ENCODE measurements at places on chromosomes 7 and 10.

DNA sequence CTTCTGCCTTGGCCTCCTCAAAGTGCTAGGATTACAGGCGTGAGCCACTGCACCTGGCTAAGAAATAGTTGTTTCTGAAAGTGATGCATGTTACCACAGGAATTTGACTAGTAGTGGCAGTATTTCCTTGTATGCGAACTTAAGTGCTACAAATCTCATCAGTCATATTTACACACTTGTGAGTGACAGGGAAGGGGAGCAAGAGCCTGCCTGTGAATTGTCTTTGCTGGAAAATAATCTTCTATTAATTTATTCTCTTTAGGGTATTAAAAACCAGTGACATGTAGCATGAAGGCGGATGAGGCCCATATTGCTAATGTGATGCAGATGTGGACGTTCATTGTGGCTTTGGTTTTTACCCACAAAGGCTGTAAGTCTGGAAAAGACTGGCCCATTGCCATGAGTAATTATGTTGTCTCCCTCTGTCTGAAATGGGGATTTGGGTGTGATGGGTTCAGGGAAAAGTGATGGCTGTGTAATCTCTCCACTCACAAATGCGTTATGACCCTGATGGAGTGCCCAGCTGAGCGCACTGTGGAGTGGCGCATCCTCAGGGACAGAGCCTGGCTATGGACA, 97.6 kb downstream of the CCNY start:
- DNase-seq, result peak; percentile 42

- peak; percentile 48 for DNase-seq
These were observed 2.9 kb upstream of the MTPN start for GRCh38 chr7:135980012-135980551.

DNA sequence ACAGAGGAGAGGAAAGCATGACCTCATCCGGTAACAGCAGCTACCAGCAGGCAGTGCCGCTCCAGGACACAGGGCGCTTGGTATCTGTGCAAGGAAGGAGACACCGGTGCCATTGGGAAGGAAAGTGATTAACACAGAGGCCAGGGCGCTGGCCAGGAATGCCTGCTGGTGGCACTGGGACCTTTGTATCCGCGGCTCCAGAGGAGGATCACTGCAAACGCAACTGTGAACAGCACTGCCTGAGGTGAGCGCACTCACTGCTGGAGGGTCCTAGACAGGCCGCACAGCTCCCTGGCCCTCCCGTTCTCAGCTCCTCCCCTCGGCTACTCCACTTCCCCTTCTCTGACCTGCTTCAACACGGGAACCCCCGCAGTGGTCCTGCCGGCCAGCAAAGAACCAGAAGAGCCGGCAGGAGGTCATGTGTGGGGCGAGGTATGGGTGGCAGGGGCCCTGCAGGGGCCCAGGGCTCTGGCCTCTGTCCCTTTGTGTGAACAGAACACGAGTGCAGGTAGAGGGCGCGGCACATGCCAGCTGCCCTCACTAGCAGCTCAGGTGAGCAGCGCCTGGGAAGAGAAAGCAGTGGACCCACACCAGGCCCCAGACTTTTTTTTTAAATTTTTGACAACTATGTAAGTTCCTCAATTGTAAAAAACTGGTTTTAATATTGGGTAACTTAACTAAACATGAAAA, 107.6 kb downstream of the VIPR2 start:
- no peak for DNase-seq

GRCh38 chr7:113454597-113455169, 336.3 kb upstream of the SMIM30 start:
- no peak for DNase-seq

DNA sequence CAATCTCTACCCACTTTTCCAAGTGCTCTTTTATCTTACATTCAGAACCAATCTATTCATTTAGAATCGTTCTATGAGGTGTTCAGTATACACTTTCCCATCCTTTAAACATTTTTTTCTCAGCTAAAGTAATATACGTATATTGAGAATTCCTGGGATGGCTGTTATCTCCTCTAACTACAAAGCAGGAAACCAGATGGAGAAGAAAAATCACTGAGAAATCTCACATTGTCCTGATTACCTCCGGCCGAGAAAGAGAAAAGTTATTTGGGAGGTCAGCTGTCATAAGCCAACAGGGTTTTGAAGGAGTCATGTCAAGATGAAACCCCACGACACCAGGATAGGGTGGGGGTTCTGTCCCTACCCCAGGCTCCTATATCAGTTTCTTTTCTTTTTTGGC, 99.2 kb upstream of the KDM7A start:
- no peak for DNase-seq

DNA sequence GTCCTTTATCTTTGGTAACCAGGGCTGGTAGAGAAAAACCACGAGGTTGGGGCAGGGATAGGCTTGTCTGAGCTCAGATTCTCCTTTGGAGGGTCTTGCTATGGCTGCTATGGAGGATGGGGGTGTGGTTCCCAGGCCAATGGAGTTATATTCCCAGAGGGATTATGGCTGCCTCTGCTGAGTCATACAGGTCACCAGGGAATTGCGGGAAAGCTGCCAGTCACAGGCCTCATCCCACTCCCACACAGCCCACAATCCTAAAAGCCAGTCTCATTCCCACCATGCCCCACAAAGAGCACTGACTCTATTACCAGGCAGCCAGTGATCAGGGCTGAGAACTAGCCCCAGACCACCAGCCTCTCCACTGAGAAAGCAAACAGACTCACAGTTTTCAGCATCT, 316.6 kb upstream of the TMEM229A start:
- DNase-seq, result no peak

- DNase-seq, result peak; percentile 37
These were observed 21.3 kb upstream of the ANK3 start for GRCh38 chr10:60410970-60411369.

- DNase-seq, result no peak
These were observed 31.8 kb downstream of the DRGX start for GRCh38 chr10:49364051-49364450.

DNA sequence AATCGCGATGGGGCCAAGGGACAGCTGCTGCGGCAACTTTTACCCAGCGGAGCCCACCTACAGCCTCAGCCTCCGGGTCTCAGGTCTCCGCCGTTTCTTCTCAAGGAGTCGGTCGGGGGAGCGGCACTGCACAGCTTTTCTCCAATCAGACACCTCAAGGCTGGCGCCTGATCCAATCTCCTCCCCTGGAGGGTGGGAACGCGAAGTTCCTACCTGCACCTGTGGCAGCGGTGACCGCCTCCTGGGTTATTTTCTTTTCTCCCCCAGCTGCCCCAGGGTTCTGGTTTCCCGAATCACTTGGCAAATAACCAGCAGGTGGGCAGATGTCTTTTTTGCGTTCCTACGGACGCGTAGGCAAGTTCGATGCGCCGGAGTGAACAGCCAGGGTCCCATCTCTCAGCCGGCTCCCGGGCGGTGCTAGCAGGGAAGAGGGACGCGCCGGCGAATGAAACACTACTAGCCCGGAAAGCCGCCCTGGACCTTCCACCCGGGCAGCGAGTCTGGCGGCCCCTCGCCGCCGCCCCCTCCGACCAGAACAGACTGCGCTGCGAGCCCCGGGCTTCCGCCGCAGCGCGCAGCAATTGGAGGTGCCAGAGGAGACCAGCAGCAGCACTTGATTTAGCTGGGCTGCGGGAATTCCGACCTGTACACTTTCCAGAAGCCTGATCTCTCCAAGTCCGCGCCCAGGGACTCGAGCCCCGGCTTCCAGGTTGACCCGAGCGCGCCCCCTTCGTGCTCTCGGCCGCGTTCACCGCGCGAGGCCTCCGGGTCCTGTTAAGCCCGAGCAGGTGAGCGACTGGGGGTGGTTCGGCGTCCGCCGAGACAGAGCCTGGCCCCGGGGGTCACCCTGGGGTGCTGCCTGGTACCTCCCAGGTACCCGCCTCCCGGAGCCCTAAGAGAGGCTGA, at the start of gene PRR15:
TSS of gene PRR15 (plus strand) at position 246 of the 906 bp plus-strand sequence. CDS start 2,495 bp downstream, outside the sequence.
- DNase-seq, result no peak

DNA sequence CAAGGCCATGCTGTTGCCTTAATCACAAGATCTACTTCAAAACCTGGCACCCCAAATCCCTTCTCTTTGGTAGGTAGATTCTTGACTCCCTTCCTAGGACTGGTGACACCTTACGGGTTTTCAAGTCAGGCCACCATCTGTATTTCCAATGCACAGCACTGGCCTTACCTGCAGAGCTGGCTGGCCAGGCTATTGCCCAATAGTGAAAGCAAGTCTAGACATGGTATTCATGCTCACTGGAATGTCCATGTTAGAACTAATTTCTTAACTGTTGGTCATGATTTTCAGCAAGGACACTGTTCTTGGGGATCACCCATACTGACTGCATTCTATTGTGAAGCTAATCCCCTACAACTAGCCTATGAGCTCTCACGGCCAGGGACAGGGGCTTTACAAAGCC, 313.1 kb upstream of the RNF32 start:
- DNase-seq, result no peak

DNA sequence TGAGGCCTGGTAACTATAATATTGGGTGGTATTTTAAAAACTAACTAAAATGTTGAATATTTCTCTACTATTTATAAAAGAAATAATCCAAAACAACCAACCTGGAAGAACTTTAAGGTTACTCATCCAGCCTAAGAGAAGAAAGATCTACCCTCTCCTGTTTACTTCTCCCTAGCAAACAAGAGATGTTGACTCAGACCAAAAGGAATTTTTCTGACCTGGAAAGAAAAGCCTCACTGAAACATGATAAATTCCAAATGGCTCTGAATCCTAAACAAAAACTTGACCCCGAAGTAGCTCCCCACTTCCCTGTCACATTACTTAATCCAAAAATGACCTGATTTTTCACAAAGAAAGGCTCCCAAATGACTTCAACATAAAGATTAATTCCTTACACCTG, 101.2 kb downstream of the PARD3 start:
- no peak for DNase-seq

DNA sequence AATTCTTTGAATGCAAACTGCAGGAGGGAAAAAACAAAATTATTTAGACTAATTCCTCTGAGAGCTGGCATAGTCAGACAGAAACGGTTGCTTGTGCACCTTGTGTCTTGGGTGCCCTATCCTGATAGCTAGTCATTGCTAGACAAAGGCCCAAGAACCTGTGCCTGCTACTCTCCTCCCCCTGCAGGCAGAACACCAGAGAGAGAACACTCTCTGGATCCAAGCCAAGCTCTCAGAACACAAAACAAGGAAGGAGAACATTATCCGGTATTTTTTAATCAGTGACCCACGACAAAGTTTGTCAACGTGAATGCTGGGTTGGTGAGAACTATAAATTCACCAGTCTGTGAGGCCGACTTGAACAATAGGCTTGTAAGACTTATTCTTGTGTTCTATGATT, 18.8 kb upstream of the PPP1R9A start:
- no peak for DNase-seq

GRCh38 chr7:16795624-16796023, 9.2 kb downstream of the AGR2 start:
- no peak for DNase-seq

GRCh38 chr10:49384268-49384953, 11.5 kb downstream of the DRGX start:
- DNase-seq, result no peak

DNA sequence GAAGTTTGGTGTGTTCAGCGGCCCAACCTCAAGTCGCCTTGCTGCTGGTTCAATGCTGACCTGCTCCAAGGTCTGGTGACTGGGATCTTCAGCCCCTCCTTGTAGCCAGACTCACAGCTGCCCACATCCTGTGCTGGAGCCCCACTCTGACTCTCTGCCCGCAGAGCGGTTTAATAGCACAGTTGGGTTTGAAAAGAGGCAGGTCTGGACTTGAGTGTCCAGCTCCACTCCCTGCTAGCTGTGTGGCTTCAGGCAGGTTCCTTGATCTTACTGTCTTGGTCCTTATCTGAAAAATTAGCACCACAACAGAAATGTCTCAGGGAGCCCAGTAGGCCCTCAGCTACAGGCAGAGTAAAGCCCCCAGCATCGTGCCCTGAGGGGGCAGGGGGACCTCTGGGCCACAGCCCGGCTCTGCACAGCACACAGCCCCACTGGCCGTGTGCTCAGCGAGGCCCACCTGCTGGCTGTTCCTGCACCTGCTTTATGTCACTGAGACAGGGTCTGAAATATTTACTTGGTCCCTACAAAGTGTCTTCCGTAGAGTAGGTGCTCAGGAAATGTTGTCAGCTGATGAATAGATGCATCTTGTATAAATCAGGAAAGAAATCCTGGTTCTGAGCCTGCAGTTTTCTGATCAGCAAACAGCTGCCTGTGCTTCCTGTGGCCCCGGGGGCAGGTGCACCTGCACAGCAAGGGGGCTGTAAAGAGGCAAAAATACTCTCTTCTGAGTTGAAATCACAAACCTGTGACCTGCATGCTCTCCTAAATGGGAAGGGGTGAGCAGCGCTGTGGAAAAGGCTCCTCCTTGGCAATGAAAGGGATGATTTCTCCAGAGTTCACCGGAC, 155.5 kb downstream of the SVIL start:
- DNase-seq, result no peak

- DNase-seq, result no peak
These were observed 63.8 kb upstream of the SMNDC1 start for GRCh38 chr10:110368556-110368955.

DNA sequence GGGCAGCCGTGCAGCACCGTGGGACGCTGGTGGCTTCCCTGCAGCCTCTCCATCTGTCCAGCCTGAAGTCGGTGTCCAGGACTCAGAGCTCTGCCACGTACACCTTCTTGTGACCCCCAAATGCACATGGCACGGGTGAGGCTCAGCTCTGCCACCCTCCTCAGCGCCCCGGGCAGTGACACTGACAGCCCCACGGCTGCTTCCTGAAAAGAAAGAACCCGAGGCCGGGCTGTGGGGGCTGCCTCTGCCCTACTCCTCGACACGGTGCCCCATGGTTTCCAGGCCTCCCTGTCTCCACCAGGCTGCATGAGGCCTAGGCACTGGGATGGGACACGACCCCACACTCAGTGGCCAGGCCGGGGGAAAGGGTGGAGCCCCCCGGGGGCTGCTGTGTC, 13.7 kb downstream of the ADGRA1 start:
- DNase-seq, result no peak

GRCh38 chr7:26567266-26567665, 275.6 kb downstream of the SNX10 start:
- DNase-seq, result no peak

GRCh38 chr7:50962281-50962883, 179.7 kb upstream of the GRB10 start:
- DNase-seq, result no peak

GRCh38 chr10:48470893-48471805, 133.7 kb downstream of the ARHGAP22 start:
- DNase-seq, result no peak

DNA sequence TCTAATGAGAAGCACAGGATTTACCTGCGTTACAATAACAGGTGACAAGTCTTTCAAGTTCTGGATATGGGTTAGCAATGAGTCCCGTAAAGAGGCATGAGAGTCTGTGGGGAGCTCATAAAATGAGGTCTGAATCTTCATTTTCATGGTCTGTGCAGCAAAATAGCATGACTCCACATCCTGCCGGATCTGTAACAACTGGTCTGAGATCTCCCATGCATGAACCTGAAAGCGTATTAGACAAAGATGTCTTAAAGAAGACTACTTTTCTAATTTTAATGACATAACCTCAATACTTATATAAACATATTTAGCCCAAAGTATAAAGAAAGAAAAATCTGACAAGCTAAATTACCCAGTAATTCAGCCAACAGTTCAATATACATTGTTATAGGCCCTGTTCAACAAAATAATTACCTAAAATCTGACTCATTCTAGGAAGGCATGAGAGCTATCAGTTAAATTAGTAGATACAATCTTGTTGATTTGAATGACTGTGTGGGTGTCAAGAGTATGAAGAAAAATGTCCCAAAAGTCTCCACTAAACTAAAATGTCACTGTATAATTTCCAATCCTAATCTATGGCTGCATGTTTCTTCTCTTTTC, 36.9 kb downstream of the TNPO3 start:
- no peak for DNase-seq

Measured in activated CD4-positive, alpha-beta T cell treated with anti-CD3 and anti-CD28 coated beads, Interleukin-2, amount 50 U/mL, for 16 hours (primary cell).